SJSA1 (cell line): ENCODE measurements at places on chromosomes 13 and 19. TPM values are rescaled to one million over a fixed set of nuclear protein-coding genes. Genes with fewer than 3 reads are reported as not detected.

The CRTC1 gene
- total RNA-seq = 1.3 and 2.5 TPM in 2 replicates

The RDH8 gene
- not detected in 2 replicates for total RNA-seq

DNA sequence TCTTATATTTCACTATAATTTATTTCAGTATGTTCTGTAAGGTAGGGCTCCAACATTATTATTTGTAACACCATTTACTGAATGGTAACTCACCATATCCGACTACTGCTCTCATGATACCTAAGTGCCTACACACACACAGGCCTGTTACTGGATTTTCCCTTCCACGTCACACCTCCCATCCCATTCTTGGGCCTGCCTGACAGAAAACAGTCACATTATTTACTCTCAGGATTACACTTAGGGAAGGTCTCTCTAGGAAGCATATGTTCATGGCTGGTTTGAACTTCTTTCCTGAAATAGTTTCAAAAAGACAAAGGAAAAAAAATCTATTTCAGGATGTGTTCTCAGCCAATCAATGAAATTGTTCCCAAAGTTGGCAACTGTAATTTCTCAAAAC is 102.3 kb upstream of the DOCK9 start:
- H3K4me1 ChIP-seq = peaks cover 4% of the 10 kb centered on the region; the same call in 1 of the 2 replicates
- DNase-seq = no peak
- no peak overlapping the region for H3K4me3 ChIP-seq
- H3K36me3 ChIP-seq = no peaks in the 10 kb centered on the region

The GAPDHS gene
- not detected in 2 replicates for total RNA-seq

DNA sequence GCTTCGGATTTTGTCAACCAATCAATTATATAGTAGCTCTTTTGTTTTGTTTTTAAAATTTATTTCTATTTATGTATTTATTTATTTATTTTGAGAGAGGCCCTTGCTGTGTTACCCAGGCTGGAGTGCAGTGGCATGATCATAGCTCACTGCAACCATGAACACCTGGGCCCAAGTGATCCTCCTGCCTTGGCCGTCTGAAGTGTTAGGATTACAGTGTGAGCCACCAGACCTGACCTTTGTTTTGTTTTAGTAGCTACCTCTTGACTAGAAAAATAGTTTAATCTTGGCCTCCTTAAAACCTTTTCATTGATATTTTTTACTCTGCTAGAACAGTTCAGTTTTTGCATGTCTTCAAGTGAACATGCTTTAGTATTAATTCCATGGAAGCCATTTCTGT is 15.1 kb downstream of the GARRE1 start:
- DNase-seq = no peak
- no peaks in the 10 kb centered on the region for H3K27me3 ChIP-seq
- peak overlapping the region; percentile 72 for H3K27ac ChIP-seq
- peaks cover 44% of the 10 kb centered on the region for H3K4me1 ChIP-seq
- H3K4me3 ChIP-seq = no peak overlapping the region

DNA sequence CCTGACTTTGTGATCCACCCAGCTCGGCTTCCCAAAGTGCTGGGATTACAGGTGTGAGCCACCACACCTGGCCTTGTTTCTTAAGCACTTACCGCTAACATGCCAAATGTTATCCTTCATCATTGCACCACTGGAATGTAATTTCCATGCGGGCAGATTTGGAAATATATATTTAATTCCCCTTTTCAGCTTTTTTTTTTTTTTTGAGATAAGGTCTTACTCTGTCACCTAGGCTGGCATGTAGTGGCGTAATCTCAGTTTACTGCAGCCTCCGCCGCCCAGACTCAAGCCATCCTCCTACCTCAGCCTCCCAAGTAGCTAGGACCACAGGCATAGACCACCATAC is 4.3 kb upstream of the UPK1A start:
- H3K4me3 ChIP-seq = no peak overlapping the region
- H3K27me3 ChIP-seq = no peaks in the 10 kb centered on the region
- no peak for DNase-seq
- no peak overlapping the region for H3K27ac ChIP-seq

The TEX101 gene
- total RNA-seq = not detected in 2 replicates

- peak overlapping the region; percentile 54 for H3K4me3 ChIP-seq
- H3K27ac ChIP-seq = no peak overlapping the region
- H3K36me3 ChIP-seq = peaks cover 9% of the 10 kb centered on the region
- no peaks in the 10 kb centered on the region for H3K27me3 ChIP-seq
Observed at GRCh38 chr19:17338433-17339078, 1.2 kb downstream of the GTPBP3 start.

DNA sequence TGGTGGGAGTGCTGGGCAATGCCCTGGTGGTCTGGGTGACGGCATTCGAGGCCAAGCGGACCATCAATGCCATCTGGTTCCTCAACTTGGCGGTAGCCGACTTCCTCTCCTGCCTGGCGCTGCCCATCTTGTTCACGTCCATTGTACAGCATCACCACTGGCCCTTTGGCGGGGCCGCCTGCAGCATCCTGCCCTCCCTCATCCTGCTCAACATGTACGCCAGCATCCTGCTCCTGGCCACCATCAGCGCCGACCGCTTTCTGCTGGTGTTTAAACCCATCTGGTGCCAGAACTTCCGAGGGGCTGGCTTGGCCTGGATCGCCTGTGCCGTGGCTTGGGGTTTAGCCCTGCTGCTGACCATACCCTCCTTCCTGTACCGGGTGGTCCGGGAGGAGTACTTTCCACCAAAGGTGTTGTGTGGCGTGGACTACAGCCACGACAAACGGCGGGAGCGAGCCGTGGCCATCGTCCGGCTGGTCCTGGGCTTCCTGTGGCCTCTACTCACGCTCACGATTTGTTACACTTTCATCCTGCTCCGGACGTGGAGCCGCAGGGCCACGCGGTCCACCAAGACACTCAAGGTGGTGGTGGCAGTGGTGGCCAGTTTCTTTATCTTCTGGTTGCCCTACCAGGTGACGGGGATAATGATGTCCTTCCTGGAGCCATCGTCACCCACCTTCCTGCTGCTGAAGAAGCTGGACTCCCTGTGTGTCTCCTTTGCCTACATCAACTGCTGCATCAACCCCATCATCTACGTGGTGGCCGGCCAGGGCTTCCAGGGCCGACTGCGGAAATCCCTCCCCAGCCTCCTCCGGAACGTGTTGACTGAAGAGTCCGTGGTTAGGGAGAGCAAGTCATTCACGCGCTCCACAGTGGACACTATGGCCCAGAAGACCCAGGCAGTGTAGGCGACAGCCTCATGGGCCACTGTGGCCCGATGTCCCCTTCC is 10.5 kb downstream of the C5AR1 start:
- H3K27ac ChIP-seq = no peak overlapping the region
- no peaks in the 10 kb centered on the region for H3K36me3 ChIP-seq
- H3K27me3 ChIP-seq = no peaks in the 10 kb centered on the region
- peaks cover 5% of the 10 kb centered on the region for H3K4me1 ChIP-seq

The ZSCAN1 gene
- total RNA-seq = not detected in 2 replicates

- peak; percentile 85 for DNase-seq
- H3K36me3 ChIP-seq = no peaks in the 10 kb centered on the region; the same call in 1 of the 2 replicates
- H3K4me1 ChIP-seq = peaks cover 55% of the 10 kb centered on the region
- H3K27ac ChIP-seq = peak overlapping the region; percentile 98
- H3K27me3 ChIP-seq = no peaks in the 10 kb centered on the region
Observed at GRCh38 chr13:109246001-109246400, 540.4 kb downstream of the IRS2 start.

GRCh38 chr13:31236211-31236786 is 36.5 kb downstream of the B3GLCT start:
- no peak overlapping the region for H3K27ac ChIP-seq
- no peaks in the 10 kb centered on the region for H3K27me3 ChIP-seq
- no peak overlapping the region for H3K4me3 ChIP-seq
- H3K4me1 ChIP-seq = no peaks in the 10 kb centered on the region
- no peaks in the 10 kb centered on the region for H3K36me3 ChIP-seq

The TRAPPC5 gene
- 129 and 131 TPM in 2 replicates for total RNA-seq

DNA sequence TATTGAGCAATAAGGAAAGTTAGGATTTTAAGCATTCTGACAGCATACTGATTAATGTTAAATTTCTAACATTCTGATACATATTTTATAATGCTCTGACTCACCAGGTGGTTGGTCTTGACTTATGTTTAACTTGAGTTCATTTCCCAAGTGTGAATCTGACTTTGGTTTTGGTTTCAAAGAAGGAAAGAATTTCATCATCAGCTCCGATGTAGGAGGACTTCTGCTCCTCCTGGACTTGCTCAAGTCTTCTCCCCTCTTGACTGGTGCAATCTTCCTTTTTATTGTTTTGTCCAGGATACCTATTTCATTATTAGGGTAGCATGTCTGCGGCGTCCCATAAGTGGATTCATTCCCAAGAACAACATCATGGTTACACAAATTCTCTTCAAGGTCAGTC is 141.3 kb downstream of the RNF17 start:
- no peak overlapping the region for H3K4me3 ChIP-seq
- H3K27me3 ChIP-seq = no peaks in the 10 kb centered on the region
- no peak overlapping the region for H3K27ac ChIP-seq
- no peak for DNase-seq

DNA sequence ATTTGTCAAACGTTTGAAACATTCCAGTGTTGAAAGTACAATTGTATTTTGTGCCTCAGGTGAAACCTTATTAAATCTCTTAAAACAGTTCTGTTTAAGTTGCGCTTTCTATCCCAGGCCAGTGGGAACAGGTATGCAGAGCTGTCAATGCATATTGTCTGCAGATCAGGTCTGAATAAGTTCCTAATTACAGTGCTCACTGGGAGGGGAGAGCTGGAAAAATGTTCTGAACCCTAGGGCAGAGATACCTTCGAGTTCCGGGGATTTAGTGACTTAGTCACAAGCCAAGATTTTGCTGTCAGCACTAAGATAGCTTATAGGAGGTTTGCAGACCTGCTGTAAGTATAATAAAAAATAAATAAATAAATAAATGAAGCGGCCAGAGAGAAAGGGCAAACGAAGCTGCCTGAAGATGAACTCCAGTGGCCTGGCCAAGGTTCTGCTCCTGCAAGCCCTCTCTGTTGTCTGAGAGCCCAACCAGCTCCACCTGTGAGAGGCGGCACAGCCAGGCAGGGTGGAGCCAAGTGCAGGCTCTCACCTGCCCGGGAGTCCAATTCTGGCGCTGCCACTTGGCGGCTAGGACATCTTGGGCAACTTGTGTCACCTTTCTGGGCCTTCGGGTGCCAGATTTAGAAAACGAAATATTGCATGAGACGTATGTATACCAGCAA is 97.9 kb upstream of the SLC7A1 start:
- H3K27ac ChIP-seq = no peak overlapping the region
- no peaks in the 10 kb centered on the region for H3K4me1 ChIP-seq
- H3K36me3 ChIP-seq = no peaks in the 10 kb centered on the region
- H3K4me3 ChIP-seq = no peak overlapping the region
- no peaks in the 10 kb centered on the region for H3K27me3 ChIP-seq

DNA sequence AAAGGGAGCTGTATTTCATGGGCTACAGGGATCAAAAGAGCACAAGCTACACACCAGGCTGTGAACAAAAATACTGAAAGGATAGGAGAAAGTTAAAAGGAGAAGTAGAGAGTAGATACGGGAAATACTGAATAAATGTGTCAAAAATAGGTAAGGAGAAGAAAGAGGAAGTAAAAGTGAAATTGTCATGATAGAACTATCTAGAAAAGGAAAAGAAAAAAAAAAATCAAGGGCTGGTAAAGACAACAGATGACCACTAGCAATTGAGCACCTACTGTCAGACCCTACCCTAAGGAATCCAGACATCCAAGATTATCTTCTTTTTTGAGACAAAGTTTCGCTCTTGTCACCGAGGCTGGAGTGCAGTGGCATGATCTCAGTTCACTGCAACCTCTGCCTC is 4.8 kb downstream of the RUBCNL start:
- no peak overlapping the region for H3K27ac ChIP-seq
- H3K4me1 ChIP-seq = peaks cover 6% of the 10 kb centered on the region
- no peak for DNase-seq
- H3K4me3 ChIP-seq = no peak overlapping the region
- H3K27me3 ChIP-seq = peaks cover 30% of the 10 kb centered on the region
- no peaks in the 10 kb centered on the region for H3K36me3 ChIP-seq

GRCh38 chr19:48946463-48947257 is 8.0 kb upstream of the BAX start:
- no peak overlapping the region for H3K4me3 ChIP-seq
- no peak for DNase-seq
- peaks cover 12% of the 10 kb centered on the region for H3K4me1 ChIP-seq
- H3K27ac ChIP-seq = no peak overlapping the region

DNA sequence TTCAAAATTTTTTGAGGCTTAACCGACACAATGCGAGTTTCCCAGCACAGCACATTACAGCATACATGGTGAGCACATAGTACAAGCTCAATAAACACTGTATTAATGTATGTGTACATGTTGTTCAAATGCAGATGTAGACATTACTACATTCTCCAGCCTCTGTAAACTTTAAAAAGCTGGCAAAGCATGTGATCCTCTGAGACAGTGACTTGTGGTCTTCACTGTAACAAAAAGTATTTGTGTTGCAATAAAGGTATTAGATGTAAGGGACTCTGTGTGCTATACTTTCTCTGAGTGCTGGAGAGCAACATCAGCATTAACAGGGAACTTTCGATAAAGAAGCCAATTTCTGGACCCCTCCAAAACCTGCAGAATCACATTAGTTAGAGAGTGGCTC is 46.4 kb upstream of the ZNF254 start:
- H3K27ac ChIP-seq = no peak overlapping the region
- H3K4me1 ChIP-seq = no peaks in the 10 kb centered on the region; the same call in 1 of the 2 replicates
- DNase-seq = no peak
- H3K4me3 ChIP-seq = no peak overlapping the region
- no peaks in the 10 kb centered on the region for H3K27me3 ChIP-seq

- H3K4me1 ChIP-seq = peaks cover 78% of the 10 kb centered on the region
- H3K4me3 ChIP-seq = no peak overlapping the region
- DNase-seq = peak; percentile 64
Observed at GRCh38 chr19:46935066-46935663, 74.4 kb downstream of the ARHGAP35 start.

DNA sequence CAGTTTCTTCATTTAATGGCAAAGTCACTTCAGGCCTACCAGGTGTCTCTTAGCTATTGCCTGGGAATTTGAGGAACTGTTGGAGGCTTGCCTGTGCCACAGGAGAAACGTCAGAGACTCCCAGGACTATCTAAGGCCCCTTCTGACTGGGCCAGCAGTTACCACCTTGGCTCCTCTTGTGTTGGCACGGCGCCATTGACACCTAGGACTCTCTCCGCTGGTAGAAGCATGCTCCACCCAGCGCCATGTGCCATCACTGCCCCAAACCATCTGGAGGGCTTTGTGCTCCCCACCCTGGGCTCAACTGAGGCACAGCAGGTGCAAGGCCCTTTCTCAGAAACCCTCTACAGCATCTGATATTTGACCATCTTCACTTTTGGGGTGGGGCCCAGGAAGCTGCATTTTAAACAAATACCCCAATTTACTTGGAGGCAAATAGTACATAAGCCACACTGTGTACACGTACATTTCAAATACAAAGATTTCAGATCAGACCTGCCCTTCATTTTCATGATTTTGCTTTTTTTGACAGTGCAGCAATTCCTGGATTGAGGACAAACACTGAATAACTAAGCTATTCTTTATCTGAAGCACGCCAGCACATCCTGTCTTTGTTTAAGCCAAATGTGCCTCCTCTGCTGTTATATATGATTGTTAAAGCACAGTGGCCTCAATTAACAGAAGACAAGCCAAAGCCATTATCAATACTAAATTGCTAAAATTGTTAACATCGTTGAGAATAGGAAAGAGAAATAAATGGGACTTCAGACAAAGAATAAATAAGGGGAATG is 59.9 kb upstream of the TPP2 start:
- H3K27me3 ChIP-seq = no peaks in the 10 kb centered on the region
- no peak overlapping the region for H3K27ac ChIP-seq
- no peak overlapping the region for H3K4me3 ChIP-seq
- H3K4me1 ChIP-seq = no peaks in the 10 kb centered on the region
- H3K36me3 ChIP-seq = no peaks in the 10 kb centered on the region

The CYP2A6 gene
- total RNA-seq = not detected in 2 replicates

GRCh38 chr19:54029301-54029700 is 34.4 kb downstream of the VSTM1 start:
- H3K4me1 ChIP-seq = peaks cover 10% of the 10 kb centered on the region
- H3K36me3 ChIP-seq = no peaks in the 10 kb centered on the region
- H3K27me3 ChIP-seq = no peaks in the 10 kb centered on the region
